ENCODE measurements at places on chromosomes 2 and 18. TPM values are rescaled to one million over a fixed set of nuclear protein-coding genes. Genes with fewer than 3 reads are reported as not detected.
A peak's percentile ranks its signal among the peaks of the same experiment; 100 is the strongest.

The MYO7B gene
- 0.39 TPM for total RNA-seq

The MYOM1 gene
- total RNA-seq, result 20.4 TPM

The ADAM23 gene
- total RNA-seq, result 6.1 TPM

The EFEMP1 gene
- total RNA-seq, result 14.7 TPM

The IGFBP5 gene
- 14.8 TPM for total RNA-seq

The ASPRV1 gene
- total RNA-seq, result 0.27 TPM

The PFN4 gene
- total RNA-seq, result 0.64 TPM

The SPC25 gene
- 77.0 TPM for total RNA-seq

GRCh38 chr2:156486147-156486546 lies 50.0 kb downstream of the GPD2 start:
- DNase-seq, result no peak
- no peaks in the 10 kb centered on the region for H3K27me3 ChIP-seq
- peaks cover 8% of the 10 kb centered on the region for H3K4me1 ChIP-seq
- no peak overlapping the region for H3K4me3 ChIP-seq
- H3K27ac ChIP-seq, result no peak overlapping the region
- H3K36me3 ChIP-seq, result no peaks in the 10 kb centered on the region

DNA sequence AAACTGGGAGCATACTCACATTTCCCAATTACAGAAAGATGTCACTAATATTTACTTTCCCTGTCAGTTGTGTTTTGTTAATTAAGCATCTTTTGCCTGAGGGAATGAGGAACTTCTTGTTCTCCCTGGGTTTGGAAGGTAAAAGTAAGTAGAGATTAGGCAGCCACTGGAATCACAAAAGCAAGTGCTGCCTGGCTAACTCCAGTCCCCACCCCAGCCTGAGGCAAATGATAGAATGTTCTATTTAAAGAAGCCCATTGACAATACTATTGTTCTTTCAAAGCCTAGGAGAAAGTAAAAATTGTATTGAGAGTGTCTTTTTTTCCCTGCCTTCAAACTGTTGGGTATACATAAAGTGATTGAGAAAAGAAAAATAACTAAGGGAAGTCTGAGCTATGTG lies 93.8 kb downstream of the MBD2 start:
- H3K4me1 ChIP-seq, result no peaks in the 10 kb centered on the region
- no peaks in the 10 kb centered on the region for H3K27me3 ChIP-seq
- no peak for DNase-seq
- H3K36me3 ChIP-seq, result no peaks in the 10 kb centered on the region
- no peak overlapping the region for H3K27ac ChIP-seq

DNA sequence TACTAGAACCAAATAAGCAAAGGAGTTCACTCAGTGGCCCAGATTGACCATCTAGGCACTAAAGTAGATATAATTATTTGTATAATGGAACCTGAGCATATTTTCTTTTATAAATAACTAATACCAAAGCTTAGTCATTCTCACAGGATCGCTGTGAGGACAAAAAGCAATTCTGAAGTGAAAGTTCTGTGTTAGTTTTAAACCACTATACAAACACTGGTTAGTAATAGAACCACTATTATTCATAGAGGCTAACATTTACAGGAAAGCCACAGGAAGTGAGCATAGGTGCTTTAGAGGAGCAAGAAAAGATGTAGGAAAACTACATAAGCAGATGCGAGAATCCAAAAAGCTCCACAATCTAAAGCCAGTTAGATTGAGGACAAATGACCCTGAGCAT lies 364.7 kb downstream of the XIRP2 start:
- H3K4me3 ChIP-seq, result no peak overlapping the region
- H3K36me3 ChIP-seq, result no peaks in the 10 kb centered on the region
- no peak overlapping the region for H3K27ac ChIP-seq
- H3K4me1 ChIP-seq, result peaks cover 7% of the 10 kb centered on the region
- DNase-seq, result peak; percentile 2

DNA sequence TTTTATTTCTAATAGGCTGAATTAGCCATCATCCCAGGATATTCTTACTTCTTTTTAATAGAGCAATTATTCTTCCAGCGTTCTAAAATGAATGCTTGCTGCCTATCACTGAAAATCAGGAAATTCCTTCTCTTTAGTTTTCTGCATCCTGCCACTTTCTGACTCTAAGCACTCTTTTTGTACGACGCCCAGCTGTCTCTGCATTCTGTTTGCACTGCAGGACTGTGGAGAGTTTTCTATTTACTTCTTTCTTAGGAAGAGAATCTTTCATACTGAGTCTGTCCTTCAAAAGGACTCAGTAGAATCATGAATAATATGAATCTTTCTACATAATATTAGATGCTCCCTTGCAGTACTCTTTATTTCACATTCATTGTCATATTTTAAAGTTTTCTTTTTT lies 360.4 kb upstream of the DSEL start:
- H3K4me3 ChIP-seq, result no peak overlapping the region
- no peak overlapping the region for H3K27ac ChIP-seq
- DNase-seq, result no peak
- no peaks in the 10 kb centered on the region for H3K4me1 ChIP-seq

DNA sequence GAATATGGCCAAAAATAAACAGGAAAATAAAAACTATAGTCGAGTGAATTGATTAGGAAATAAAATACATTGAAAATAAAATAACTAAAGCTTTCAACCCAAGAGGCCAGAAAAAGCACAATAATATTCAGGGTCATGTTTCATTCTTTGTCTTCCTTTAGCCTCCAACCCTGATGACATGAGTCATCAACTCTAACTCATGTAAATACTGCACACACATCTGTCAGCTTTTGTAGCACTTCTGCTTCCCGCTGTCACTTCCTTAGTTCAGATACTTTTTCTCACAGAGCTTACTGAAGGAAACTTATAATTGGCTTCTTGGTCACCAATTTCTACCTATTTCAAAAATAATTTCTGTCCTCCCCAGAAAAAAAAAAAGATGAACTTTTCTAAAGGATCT lies 112.8 kb downstream of the UPP2 start:
- H3K27me3 ChIP-seq, result no peaks in the 10 kb centered on the region
- DNase-seq, result no peak
- peaks cover 8% of the 10 kb centered on the region for H3K4me1 ChIP-seq
- no peaks in the 10 kb centered on the region for H3K36me3 ChIP-seq
- no peak overlapping the region for H3K27ac ChIP-seq

GRCh38 chr18:25795213-25795612 lies 295.2 kb downstream of the SS18 start:
- no peak overlapping the region for H3K27ac ChIP-seq
- H3K4me3 ChIP-seq, result no peak overlapping the region
- no peaks in the 10 kb centered on the region for H3K4me1 ChIP-seq
- no peak for DNase-seq
- H3K36me3 ChIP-seq, result no peaks in the 10 kb centered on the region

- H3K27me3 ChIP-seq, result no peaks in the 10 kb centered on the region
- no peak overlapping the region for H3K4me3 ChIP-seq
- H3K36me3 ChIP-seq, result no peaks in the 10 kb centered on the region
Measured at GRCh38 chr18:66655407-66655806, 51.5 kb upstream of the CDH19 start.

GRCh38 chr18:80154293-80154692 lies 45.2 kb downstream of the ADNP2 start:
- no peaks in the 10 kb centered on the region for H3K27me3 ChIP-seq
- peak; percentile 12 for DNase-seq
- H3K4me3 ChIP-seq, result no peak overlapping the region
- H3K27ac ChIP-seq, result no peak overlapping the region
- no peaks in the 10 kb centered on the region for H3K4me1 ChIP-seq

DNA sequence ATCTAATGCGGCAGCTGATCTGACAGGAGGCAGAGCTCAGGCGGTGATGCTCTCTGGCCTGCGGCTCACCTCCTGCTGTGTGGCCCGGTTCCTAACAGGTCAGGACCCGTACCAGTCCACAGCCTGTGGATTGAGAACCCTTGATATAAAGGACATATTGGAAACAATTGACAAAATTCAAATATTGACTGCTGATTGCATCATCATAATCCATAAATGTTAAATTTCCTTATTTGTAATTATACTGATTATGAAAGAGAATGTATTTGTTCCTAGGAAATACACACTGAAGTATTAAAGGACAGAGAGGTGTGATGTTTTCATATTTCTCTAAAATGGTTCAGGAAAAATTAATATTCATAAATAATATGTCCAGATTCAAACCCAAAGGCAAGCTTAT lies 63.8 kb upstream of the SRD5A2 start:
- H3K4me3 ChIP-seq, result no peak overlapping the region
- H3K4me1 ChIP-seq, result no peaks in the 10 kb centered on the region
- no peak for DNase-seq
- H3K36me3 ChIP-seq, result no peaks in the 10 kb centered on the region

- no peaks in the 10 kb centered on the region for H3K4me1 ChIP-seq
- peaks cover 43% of the 10 kb centered on the region for H3K27me3 ChIP-seq
- no peaks in the 10 kb centered on the region for H3K36me3 ChIP-seq
Measured at GRCh38 chr18:11387880-11388279, 221.5 kb upstream of the SLC35G4 start.

GRCh38 chr2:1740716-1741589 lies 3.4 kb downstream of the PXDN start:
- no peaks in the 10 kb centered on the region for H3K36me3 ChIP-seq
- H3K27ac ChIP-seq, result no peak overlapping the region
- DNase-seq, result no peak
- H3K4me1 ChIP-seq, result no peaks in the 10 kb centered on the region
- no peaks in the 10 kb centered on the region for H3K27me3 ChIP-seq

GRCh38 chr18:41665210-41665609 lies 289.8 kb upstream of the PIK3C3 start:
- H3K27ac ChIP-seq, result no peak overlapping the region
- H3K4me1 ChIP-seq, result peaks cover 6% of the 10 kb centered on the region
- H3K4me3 ChIP-seq, result no peak overlapping the region

- no peaks in the 10 kb centered on the region for H3K4me1 ChIP-seq
- H3K4me3 ChIP-seq, result no peak overlapping the region
- DNase-seq, result no peak
- no peaks in the 10 kb centered on the region for H3K36me3 ChIP-seq
- H3K27me3 ChIP-seq, result no peaks in the 10 kb centered on the region
Measured at GRCh38 chr2:78417355-78417754, 608.1 kb upstream of the REG3G start.

DNA sequence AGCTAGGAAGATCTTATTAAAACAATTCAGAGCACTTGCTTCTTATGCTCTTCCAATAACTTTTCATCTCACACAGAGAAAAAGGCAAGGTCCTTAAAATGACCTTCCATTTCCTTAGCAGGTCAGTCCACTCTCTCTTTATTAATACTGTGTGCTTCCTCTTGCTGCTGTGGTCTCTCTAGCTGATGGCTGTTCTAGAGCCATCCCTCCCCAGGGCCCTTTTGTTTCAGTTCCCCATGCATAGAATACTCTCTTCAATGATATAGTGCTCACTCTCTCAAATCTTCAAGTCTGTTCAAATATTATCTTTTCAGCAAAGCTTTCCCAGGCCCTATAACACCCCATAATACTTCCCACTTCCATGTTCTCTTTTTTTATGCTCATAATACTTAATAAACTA lies 469.3 kb downstream of the METTL4 start:
- DNase-seq, result no peak
- no peaks in the 10 kb centered on the region for H3K27me3 ChIP-seq
- no peaks in the 10 kb centered on the region for H3K36me3 ChIP-seq
- no peak overlapping the region for H3K4me3 ChIP-seq
- no peak overlapping the region for H3K27ac ChIP-seq

DNA sequence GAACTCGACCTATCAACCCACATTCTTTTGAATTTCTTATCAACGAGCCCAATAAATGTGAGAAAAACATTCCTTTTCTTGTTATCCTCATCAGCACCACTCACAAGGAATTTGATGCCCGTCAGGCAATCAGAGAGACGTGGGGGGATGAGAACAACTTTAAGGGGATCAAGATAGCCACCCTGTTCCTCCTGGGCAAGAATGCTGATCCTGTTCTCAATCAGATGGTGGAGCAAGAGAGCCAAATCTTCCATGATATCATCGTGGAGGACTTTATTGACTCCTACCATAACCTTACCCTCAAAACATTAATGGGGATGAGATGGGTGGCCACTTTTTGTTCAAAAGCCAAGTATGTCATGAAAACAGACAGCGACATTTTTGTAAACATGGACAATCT lies 378.2 kb downstream of the STK39 start:
- H3K27me3 ChIP-seq, result no peaks in the 10 kb centered on the region
- no peak overlapping the region for H3K4me3 ChIP-seq
- no peak overlapping the region for H3K27ac ChIP-seq
- no peaks in the 10 kb centered on the region for H3K36me3 ChIP-seq
- no peak for DNase-seq

GRCh38 chr2:73232403-73233153 lies 461 bp downstream of the PRADC1 start:
- H3K36me3 ChIP-seq, result peaks cover 57% of the 10 kb centered on the region
- H3K4me3 ChIP-seq, result peak overlapping the region; percentile 92
- H3K27ac ChIP-seq, result peak overlapping the region; percentile 97
- H3K27me3 ChIP-seq, result no peaks in the 10 kb centered on the region

DNA sequence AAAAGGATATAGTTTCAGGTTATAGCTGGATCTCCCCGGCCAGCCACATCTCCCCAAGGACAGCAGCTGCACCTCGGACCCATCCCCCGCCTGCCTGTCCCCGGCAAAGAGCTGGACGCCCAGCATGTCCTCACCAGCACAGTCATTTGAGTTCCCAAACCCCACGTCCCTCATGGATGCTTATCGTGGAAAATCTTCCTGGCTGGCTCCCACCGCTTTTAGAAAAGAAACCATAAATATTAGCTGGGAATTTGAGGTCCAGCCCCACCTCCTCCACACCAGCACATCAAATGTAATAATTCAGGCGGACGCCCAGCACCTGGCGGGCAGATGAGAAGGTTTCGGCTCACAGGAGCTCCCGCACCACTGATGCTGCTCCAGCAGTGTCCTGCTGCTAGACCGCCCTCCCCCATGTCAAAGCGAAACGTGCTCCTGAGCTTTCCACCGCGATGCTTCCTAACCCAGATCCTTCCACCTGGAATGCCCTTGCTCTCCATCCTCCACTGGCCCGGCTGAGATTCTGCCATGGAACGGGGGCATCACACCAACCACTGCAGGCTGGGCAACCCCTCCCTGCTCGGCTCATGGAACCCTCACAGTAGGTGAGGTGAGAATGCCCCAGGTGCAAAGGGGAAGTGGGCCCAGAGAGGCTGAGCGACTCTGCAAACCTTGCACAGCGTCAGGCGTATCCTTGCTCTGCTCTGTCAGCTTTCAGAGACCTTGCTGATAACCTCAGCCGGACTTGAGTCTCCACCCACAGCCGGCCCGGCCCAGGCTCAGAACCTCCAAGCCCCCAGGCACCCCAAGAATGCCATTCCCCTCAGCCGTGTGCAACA lies 71.5 kb upstream of the GPC1 start:
- H3K4me3 ChIP-seq, result no peak overlapping the region
- no peak overlapping the region for H3K27ac ChIP-seq
- no peak for DNase-seq

All from Calu3 (cell line).